Keratinocyte (primary cell): ENCODE measurements at places on chromosomes 16 and 17. TPM values are rescaled to one million over a fixed set of nuclear protein-coding genes. Genes with fewer than 3 reads are reported as not detected.

DNA sequence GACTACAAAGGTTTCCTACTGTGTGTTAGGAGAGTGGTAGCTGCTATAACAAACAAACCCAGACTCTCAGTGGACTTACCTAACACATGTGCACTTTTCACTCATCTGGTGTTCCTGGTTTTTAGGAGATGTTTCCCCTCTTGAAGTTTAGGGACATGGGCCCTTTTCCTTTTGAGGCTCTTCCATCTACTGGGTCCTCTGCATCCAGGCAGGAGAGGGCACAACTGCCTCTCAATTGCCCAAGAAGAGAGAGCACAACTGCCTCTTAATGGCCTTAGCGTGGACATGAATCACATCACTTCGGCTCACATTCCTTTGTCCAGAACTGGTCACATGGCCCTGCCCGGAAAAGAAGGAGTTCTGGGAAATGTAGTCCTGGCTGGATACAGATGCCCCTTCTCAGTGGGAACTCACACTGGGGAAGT lies 9.8 kb upstream of the TNRC6C start:
- DNase-seq, result no peak

DNA sequence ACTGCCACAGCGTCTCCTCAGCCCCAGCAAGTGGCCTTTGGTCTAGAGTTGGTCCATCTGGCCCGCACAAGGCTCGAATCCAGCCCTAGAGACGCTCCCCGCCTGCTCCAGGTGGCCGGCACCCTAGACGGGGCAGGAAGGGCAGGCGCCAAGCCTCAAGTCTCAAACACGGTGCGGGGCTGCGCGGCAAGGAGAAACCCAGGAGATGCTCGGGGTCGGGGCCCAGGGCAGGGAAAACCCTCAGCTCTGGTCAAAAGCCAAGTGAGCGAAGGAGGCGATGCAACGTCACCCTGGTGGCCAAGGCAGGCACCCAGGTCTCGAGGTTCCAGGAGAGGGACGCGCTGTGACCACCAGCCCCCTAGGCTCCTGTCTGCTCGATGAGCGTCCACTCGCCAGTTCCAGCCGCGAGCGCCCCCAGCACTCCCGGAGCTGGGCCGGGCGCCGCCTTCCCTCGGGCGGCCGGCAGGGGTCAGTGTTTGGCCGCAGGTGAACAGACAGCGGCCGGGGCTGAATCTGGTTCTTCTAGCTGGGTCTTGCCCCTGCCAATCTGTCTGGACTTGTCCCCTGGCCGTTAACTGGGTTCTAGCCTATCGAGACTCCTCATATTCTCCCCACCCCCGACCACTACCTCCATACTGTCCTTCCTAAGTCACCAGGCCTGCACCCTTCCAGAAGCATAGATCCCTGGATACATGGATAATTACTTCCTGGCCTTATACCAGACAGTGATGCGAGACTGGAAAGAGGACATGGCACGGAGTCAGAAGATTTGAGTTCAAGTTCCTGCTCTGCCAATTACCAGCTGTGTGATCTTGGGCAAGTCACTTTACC lies 44.0 kb downstream of the PRAC1 start:
- peak; percentile 19 for DNase-seq

GRCh38 chr17:75566416-75566815 lies 21.2 kb upstream of the MYO15B start:
- no peak for DNase-seq

MFAP4 gene
- polyA plus RNA-seq, result not detected in 3 replicates

- no peak for DNase-seq
Observed at GRCh38 chr17:12867726-12868125, 78.4 kb downstream of the ARHGAP44 start.

GRCh38 chr17:40086150-40087044 lies 14.0 kb downstream of the NR1D1 start:
- no peak for DNase-seq

DNA sequence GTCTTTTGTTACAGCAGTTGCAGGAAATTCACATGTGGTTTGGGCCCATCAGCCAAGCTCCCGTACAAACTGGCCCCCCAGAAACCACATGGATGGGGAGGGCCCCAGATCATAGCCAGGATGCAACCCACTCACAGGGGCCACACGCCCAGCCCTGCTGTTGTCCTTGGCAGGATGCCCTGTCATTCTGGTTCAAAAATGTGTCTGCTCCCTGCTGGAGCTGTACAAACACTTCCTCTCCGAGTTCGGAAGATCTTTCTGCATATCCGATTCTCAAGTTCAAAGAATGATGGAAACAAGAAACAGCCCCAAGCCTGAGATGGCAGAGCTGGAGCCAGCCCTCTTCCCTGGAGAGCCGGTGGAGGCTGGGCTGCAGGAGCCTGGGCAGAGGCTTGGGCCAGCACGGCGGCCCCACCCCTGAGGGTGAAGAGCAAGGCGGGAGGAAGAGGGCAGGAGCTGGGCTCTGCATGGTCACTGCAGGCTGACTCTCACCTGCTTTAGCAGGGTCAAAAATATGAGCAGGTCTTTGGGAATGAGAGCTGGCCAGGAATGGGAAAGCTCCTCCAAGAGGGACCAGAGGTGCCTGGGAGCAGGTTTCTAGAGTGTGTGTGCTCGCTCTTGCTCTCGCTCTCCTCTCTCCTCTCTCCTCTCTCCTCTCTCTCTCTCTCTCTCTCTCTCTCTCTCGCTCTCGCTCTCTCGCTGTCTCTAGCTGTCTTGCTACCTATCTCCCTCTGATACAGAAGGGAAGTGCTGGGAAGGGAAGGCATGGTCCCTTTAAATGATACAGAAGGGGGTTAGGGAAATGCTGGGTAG lies 34.7 kb upstream of the ENPP7 start:
- no peak for DNase-seq
